Neuronal stem cell (in vitro differentiated cells): ENCODE measurements at places on chromosomes 11 and 22.
A peak's percentile ranks its signal among the peaks of the same experiment; 100 is the strongest.

GRCh38 chr22:43263645-43264514, 76.9 kb upstream of the TTLL12 start:
- no peak for DNase-seq

DNA sequence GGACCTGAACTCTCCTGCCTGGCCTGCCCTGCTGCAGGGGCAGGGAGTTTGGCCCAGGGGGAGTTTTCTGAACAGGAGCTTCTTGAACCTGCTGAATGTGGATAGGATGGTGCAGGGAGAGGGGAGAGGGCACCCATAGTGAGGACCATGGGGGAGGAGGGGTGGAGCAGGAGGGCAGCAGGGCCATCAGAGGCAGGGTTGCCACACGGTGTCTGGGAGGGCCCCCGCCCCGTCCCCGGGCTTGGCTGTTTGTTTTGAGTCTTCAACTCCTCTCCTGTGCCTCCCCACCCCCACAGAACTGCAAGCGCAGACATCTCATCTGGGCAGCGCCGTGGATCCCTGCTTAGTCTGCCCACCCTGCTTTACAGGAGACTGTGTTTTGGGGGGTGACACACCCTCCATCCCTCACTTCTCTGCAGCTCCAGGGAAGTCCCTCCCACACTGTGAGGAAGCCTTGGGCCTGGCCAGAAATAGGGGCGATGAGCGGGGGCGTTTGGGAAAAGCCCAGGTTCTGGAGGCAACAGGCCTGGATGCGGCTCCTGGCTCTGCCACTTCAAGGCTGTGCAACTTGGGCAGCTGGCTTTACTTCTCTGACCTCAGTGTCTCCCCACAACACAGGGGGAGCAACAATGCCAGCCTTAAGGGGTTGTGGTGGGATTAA, 14.4 kb downstream of the NFAM1 start:
- no peak for DNase-seq

GRCh38 chr11:43327987-43328386, 16.2 kb downstream of the API5 start:
- DNase-seq: no peak

GRCh38 chr11:33941637-33942160, 49.8 kb upstream of the LMO2 start:
- DNase-seq: no peak

GRCh38 chr11:84580428-84580827, 1046.7 kb downstream of the DLG2 start:
- DNase-seq: peak; percentile 11

- DNase-seq: no peak
Observed at GRCh38 chr22:50049299-50050195, 8.6 kb downstream of the TTLL8 start.

DNA sequence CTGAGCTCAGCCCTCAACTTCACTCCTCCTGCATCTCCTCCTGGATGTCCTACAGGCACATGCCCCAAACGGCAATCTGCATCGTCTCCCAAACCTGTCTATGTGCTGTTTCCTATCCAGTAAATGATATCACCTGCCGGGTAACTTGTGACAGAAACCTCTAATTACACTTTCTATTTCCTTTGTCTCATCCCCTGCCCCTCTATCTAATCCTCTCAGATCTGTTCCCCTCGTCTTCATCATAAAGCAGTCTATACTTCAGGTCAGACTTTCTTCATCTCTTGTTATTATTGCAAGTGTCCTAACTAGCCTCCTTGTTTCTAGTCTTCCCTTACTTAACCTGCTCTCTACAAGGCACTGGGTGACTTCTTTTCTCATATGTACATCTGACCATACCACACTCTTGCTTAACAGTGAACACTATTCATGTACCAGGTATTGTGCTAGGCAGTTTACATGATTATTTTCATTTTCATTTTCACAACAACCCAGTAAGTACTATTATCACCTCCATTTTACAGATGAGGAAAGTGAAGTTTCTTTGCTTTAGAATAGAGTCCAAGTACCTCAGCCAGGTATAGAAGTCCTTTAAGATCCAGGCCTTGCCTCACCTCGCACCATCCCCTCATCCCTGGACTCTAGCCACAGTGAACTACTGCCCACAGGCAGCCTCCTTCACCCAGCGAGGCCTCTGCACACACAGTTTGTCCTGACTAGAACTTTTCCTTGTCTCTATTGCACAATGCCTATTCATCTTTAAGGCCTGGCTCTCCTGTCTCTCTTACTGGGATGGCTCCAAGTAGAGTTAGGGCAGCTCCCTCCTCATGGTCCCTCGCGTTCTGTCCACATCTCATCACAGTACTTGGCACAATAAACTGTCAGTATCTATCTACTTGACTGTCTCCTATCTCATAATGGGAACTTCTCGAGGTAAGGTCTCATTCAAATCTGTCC, 22.1 kb upstream of the UCP3 start:
- no peak for DNase-seq

DNA sequence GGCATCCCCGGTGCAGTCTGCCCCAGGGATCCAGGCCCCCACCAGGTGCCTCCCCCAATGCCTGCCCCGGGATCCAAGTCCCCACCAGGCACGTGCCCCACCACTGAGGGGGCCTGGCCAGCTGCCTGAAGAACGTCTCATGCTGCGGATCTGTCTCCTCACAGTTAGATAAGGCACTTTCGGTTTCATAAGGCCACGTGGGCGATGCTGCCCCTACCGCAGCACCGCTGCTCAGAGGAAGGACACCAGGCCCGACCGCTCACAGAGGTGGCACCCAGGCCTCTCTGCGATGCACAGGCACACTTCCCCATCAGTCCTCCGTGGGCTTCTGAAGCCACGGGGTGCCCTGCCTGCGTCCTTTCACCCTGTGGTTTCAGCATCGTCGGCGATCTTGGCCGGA, 68.1 kb upstream of the BID start:
- no peak for DNase-seq

GRCh38 chr11:108654994-108655631, 9.8 kb upstream of the DDX10 start:
- DNase-seq: no peak

DNA sequence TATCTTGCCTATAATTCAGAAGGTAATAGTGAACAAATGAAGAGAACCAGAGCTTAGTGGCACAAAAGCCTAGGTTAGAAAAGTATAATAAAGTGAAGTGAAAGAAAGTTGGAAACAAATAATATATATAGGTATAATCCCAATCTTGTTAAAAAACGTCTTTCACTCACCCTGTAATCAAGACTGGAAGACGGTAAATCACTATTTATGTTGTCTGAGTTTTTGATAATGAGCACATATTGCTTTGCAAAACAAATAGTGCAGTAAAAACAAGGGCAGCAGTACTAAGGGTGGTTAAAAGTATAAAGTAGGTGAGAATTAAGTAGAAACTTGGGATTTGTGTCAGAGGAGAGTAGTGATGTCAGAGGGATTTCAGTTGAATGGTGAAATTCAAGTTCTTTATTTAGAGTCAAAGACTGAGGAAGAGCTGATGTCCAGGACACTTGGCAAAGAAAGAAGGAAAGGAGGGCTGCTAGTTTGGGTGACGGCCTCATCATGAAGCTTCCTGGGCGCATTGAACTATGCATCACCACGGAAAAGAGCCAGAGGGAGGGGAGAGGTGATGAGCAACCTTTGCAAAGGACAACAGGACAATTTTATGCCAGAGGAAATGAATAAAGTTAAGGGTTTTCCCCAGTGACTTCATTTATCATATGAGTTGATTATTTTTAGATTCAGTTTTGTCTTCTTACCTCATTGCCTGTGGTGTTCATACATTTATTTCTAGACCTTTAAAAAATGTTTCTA, 11.4 kb downstream of the NCAM1 start:
- no peak for DNase-seq

DNA sequence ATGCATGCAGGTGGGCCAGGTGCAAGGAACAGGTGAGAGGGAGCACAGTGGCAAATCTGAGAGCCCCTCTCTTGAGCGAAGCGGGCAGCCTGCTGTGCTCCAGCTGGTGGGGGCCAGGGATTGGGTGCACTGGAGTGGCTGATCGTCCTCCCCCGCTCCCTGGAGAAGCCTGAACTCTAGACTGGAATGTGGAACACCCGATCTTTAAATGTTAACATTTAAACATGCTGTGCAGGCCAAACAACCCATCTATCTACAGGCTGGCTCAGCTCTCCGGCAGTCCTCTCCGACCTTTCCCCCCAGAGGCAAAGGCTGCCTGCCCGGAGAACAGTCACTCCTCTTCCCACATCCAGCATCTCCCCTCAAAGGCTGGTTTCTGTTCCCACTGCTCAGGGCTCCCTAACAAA, 5.1 kb downstream of the MRGPRF start:
- no peak for DNase-seq

DNA sequence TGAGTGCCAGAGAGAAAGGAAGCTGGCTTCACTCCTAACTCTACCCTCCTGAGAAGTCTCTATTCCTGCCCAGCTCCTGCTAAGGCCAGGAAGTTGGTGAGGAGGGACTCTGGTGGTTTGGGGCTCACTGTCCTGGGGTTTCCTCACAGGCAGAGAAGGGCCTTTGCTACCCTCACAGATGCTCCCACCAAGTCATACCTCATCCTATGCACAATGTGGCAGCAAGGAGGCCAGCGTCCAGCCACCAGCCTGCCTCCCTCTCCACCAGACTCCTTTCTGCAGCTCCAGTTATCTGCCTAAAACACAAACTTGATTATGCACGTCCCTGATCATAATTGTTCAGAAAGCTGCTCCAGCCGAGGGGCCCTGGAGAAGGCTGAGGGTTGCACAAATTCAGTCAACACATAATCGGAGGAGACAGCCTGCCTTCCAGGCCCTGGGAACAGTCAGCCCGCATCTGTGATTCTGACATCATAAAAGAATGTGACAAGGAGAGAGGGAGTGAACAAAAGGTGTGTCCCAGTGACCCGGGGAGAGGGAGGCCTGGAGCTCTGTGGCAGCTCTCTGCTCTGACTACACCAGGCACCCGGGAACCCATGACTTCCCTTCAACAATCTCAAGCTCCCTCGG, 28.8 kb downstream of the DKK3 start:
- DNase-seq: no peak

DNA sequence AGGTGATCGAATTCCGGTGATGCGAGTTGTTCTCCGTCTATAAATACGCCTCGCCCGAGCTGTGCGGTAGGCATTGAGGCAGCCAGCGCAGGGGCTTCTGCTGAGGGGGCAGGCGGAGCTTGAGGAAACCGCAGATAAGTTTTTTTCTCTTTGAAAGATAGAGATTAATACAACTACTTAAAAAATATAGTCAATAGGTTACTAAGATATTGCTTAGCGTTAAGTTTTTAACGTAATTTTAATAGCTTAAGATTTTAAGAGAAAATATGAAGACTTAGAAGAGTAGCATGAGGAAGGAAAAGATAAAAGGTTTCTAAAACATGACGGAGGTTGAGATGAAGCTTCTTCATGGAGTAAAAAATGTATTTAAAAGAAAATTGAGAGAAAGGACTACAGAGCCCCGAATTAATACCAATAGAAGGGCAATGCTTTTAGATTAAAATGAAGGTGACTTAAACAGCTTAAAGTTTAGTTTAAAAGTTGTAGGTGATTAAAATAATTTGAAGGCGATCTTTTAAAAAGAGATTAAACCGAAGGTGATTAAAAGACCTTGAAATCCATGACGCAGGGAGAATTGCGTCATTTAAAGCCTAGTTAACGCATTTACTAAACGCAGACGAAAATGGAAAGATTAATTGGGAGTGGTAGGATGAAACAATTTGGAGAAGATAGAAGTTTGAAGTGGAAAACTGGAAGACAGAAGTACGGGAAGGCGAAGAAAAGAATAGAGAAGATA, at the start of gene MALAT1:
Gene MALAT1 (plus strand): TSS at position 69 of the 736 bp plus-strand sequence.
- DNase-seq: peak; percentile 95

GRCh38 chr11:93740031-93740729, 1.1 kb downstream of the TAF1D start:
- no peak for DNase-seq

DNA sequence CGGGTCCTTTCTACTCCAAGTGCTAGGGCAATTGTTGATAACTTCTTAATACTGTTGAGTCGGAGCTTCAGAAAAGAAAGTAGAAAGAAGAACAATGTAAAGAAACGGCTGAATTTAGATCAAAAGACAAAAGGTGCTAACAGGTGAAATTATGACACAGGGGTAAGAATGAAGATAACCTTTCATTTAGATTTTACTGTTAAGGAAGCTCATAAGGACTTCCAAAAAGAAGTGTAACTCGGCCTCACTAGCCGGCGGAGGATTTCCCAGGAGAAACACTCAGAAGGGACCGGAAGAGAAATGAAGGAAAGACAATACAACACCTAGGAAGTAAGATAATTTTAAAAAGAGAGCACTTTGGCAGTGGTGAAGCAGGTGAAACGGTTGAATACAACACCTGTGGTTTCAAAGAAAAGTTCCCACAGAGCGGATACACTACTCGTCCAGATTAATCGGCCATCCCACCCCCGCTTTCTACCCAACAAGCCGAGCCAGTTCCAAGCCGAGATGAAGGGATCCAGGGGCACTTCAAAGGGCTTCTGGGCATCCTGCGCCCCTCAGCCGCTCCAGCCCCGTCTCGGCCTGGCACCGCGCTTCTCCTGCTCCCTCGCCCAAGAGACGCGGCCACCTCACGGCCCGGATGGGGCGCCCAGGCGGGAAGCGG, 737 bp downstream of the PPP2R1B start:
- DNase-seq: no peak

- no peak for DNase-seq
Observed at GRCh38 chr22:24595863-24596262, 3.0 kb upstream of the LRRC75B start.

GRCh38 chr22:50146439-50147238, 23.9 kb upstream of the PANX2 start:
- DNase-seq: no peak

DNA sequence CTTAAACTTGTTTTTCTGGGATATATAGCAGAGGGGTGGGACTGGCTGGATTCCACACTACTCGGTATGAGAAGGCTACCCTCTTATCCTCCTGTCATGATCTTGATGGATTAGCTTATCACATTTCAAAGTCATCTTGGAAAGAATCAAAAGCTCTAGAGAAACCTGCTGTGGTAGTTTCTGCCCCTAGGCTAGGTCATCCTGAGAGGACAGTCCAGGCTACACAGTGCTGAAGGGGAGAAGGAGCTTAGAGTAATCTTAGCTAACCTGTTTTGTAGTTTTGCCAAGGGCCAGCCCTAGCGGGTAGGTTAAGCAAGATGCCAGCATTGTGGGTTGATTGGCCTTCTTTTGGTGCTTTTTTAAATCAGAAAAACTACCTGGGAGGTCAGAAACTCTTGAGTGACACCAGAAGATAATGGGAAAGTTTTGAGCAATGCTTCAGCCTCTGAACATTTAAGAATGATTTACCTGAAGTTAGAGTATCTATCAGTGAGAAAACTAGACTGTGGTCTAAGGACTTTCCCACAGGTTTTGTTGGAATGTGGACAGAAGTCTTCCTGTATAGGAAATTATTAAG, 21.3 kb downstream of the PIWIL4 start:
- no peak for DNase-seq

- peak; percentile 51 for DNase-seq
Observed at GRCh38 chr11:61752117-61752924, at the start of gene MYRF. MYRF (plus strand) TSS chr11:61752636; CDS start chr11:61752745, 109 bp downstream.

GRCh38 chr11:27211370-27212127, 151.5 kb downstream of the CCDC34 start:
- DNase-seq: no peak
